ENCODE measurements at places on chromosomes 11 and 22. TPM values are rescaled to one million over a fixed set of nuclear protein-coding genes. Genes with fewer than 3 reads are reported as not detected.

The MS4A3 gene
- total RNA-seq = not detected

The EMID1 gene
- 0.76 TPM for total RNA-seq

The C22orf31 gene
- total RNA-seq = not detected

The SOX10 gene
- not detected for total RNA-seq

The NELL1 gene
- total RNA-seq = not detected

Data from articular chondrocyte of knee joint (primary cell).